ENCODE measurements at places on chromosomes 12 and 14.

- DNase-seq: no peak
Observed at GRCh38 chr12:111197376-111197944, 171.4 kb downstream of the PHETA1 start.

DNA sequence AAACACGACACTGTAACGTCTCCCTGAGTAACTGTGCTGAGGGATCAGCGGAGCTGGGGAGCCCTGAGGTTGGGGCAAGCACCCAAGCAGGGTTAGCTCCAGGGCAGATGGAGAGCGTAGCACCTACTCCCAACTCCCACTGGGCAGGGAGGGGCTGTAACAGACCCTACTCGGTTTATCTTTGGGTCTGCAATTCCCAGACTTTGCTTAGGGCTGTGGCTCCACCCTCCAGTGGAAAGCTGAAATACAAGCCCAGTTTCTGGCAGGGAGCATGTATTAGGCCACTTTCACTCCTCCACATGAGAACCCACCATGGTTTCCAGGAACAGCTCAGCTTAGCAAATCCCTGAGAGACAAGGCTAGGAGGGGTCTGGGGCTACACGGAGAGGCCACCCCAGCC, 17.3 kb upstream of the TC2N start:
- no peak for DNase-seq

- DNase-seq: no peak
Observed at GRCh38 chr12:130521375-130522124, 183.9 kb downstream of the PIWIL1 start.

DNA sequence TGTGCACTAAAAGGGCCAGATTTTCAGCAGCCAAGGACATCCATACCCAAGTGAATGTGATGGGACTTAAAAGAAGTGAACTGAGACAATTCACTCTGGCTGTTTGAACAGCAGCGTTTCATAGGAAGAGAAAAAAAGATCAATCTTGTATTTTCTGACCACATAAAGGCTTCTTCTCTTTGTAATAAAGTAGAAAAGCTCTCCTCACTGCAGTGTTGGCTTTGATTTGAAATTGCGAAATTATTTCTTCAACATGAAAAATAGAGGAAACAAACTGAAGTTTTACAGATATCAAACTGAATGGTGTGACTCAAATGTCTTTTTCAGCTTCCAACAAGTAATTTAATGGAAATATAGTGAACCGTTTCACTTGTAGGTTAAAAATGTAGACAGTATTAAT, 11.3 kb upstream of the KCNMB4 start:
- DNase-seq: no peak

DNA sequence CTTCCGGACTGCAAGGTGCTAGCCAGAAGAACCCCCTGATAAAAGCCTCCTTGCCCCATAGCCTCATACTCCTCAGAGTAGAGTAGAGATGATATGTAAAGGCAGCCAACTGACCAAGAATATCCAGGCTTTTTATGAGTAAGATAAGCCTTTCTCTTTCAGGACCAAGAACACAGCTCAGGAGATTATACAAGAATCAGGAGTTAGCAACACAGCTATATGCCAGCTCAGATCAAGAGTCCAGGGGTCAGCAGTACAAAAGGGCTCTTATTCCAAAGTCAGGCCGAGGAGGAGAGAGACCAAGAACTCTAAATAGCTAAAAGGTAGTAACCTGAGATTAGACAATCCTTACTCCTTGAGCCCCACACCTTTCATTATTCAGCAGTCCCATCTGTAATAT, 135.3 kb downstream of the BTG1 start:
- no peak for DNase-seq

GRCh38 chr14:64303471-64303917, 9.3 kb upstream of the ESR2 start:
- DNase-seq: peak; percentile 66

DNA sequence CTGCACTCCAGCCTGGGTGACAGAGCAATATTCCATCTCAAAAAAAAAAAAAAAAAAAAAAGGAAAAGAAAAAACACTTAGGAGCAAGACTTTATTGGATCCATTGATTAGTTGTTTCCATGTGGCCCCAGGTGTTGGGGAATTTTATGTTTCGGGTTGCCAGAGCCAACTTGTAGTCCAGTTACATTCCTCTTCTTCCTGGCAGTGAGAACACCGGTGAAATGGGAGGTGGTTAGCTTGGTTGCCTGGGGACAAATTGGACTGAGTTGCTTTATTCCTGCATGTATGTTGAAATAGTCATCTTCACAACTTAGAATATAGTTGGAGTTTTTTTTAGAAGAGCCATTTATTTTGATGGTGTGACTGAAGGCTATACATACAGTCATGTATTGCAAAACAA, 12.6 kb downstream of the RCOR1 start:
- no peak for DNase-seq

- DNase-seq: no peak
Observed at GRCh38 chr12:114395755-114396152, 10.2 kb downstream of the TBX5 start.

DNA sequence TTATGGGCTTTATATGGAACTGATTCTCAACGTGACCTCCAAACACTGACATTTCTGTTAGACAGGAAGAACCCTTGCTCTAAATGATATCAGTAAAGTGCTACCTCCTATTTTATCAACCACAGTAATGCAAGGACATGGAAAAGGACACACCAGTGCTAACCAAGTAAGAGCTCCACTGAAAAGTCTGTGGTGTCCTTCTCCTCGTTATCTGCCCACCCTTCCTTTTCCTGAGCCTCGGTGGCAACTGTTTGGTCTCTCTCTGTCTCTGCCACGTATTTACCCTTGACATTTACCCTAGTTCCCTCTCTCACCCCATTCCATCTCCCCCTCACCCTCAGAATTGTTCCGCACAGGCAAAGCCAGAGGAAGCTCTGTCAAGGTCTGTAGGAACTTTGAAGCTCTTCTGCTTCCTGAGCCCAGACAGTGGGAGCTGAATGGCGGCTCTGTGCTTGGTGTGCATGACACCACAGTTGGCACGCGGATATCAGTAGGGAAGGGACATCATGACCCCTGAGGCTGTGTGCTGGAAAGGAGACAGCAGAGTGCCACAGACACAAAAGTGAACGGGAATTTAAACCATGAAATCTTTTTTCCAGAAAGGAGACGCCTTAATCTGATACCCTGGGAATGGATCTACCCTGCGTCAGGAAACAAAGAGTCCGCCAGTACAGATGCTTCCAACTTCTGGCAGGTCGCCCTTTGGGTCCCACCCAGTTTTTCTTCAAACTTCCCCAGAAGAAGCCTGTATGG, 50.8 kb downstream of the NTN4 start:
- no peak for DNase-seq

DNA sequence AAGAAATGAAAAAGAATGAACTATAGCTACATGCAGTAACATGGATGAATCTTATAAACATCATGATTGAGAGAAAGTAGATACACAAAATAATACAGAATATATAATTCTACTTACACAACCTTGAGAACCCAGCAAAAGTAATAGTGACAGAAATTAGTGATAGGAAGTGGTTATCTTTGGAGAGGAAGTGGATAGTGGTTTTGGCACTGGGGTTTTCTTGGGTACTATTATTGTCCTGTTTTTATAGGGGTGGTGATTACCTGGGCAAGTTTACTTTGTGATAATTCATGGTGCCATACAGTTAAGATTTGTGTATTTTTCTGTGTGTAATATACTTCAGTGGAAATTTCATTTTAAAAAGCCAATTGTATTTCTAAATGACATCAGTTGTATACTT, 352.7 kb downstream of the AEBP2 start:
- no peak for DNase-seq

DNA sequence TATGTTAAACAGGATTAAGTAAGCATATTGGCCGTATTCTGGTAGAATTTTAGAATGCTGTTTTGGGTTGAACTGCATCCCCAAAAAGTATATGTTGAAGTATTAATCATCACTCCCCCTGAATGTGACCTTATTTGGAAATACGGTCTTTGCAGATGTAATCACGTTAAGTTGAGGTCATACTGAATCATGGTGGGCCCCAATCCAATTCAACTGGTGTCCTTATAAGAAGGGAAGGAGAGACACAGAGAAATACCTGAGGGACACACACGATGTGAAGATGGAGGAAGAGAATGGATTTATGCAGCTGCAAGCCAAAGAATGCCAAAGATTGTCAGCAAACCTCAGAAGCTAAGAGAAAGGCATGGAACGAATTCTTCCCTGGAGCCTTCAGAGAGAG, 268.6 kb downstream of the ITPR2 start:
- DNase-seq: no peak

DNA sequence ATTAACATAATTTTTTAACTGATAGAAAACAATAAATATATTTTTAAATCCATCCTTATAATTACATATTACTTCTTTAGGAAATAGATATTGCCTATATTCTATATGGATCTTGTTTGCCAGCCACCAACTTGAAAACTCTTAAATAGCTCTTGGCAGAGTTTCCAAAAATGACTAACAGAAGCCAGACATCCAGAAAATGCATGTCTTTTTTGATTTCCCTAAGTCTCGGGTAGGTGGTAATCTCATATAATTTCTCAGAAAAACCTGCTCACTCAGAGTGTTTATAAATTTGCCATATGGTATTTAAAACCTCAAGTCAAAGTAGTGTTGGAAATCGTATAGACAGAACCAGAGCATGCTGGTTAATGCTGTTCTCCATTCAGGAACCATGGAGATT, 360.4 kb upstream of the FOXG1 start:
- no peak for DNase-seq

- DNase-seq: peak; percentile 20
Observed at GRCh38 chr14:24513009-24513408, 4.9 kb upstream of the CMA1 start.

DNA sequence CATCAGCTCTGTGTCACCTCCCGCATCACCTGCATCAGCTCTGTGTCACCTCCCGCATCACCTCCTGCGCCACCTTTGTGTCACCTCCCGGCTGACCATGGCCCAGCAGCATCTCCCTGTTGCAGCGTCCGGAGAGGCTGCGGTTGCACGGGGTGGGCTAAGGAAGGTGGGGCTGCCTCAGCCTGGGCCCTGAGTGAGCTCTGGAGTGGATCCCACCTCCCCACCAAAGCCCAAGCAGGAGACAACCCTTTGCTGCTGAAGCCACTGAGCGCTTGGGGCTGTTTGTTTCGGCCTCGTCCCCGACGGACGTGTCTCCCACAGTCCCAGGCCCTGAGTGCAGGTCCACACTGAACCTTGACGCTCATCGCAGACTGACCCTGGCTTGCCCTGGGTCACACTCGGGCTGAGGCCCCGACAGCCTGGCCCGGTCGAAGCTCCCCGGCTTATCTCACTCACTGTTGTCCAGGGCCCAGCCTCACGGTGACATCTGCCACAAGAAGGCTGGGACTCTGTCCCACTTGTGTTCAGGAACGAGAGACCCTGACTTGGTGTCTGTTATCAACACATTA, 12.2 kb downstream of the TMEM121 start:
- DNase-seq: no peak
